ENCODE measurements at places on chromosomes 6 and 20.
A peak's percentile ranks its signal among the peaks of the same experiment; 100 is the strongest.

- DNase-seq, result peak; percentile 53
Observed at GRCh38 chr6:32668226-32668747, 1.8 kb upstream of the HLA-DQB1 start.

GRCh38 chr6:54633601-54634000, 213.0 kb upstream of the FAM83B start:
- no peak for DNase-seq

GRCh38 chr6:150128425-150128824, 14.4 kb upstream of the PPP1R14C start:
- DNase-seq, result no peak

GRCh38 chr20:3479759-3480615, 9.2 kb downstream of the ATRN start:
- no peak for DNase-seq

- no peak for DNase-seq
Observed at GRCh38 chr6:16249971-16250370, 11.6 kb downstream of the GMPR start.

DNA sequence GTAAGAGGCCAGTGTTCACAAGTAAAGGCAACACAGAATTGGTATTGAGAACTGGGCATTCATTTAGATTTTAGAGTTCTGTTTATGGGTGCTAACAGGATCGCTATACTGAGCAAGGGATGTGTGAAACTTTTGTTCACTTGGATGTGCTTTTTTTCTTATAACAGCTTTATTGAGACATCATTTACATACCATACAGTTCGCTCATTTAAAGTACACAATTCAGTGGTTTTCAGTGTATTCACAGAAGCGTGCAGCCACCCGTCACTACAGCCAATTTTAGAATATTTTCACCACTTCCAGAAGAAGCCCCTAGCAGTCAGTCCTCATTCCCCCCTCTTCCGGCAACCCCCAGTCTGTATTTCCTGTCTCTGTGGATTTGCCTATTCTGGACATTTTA, 48.7 kb downstream of the GFRA4 start:
- no peak for DNase-seq

GRCh38 chr6:163825033-163825432, 410.5 kb downstream of the QKI start:
- no peak for DNase-seq

- DNase-seq, result peak; percentile 30
Observed at GRCh38 chr6:89281779-89282246, 33.3 kb downstream of the GABRR2 start.

GRCh38 chr20:46279103-46279502, 29.2 kb downstream of the CDH22 start:
- DNase-seq, result no peak

- DNase-seq, result peak; percentile 45
Observed at GRCh38 chr6:113632220-113632864, 224.8 kb upstream of the MARCKS start.

- no peak for DNase-seq
Observed at GRCh38 chr6:75557068-75557467, 44.6 kb upstream of the SENP6 start.

GRCh38 chr20:54940522-54940921, 465.1 kb downstream of the DOK5 start:
- DNase-seq, result no peak

GRCh38 chr20:61912665-61913422, 152.8 kb downstream of the TAF4 start:
- no peak for DNase-seq

DNA sequence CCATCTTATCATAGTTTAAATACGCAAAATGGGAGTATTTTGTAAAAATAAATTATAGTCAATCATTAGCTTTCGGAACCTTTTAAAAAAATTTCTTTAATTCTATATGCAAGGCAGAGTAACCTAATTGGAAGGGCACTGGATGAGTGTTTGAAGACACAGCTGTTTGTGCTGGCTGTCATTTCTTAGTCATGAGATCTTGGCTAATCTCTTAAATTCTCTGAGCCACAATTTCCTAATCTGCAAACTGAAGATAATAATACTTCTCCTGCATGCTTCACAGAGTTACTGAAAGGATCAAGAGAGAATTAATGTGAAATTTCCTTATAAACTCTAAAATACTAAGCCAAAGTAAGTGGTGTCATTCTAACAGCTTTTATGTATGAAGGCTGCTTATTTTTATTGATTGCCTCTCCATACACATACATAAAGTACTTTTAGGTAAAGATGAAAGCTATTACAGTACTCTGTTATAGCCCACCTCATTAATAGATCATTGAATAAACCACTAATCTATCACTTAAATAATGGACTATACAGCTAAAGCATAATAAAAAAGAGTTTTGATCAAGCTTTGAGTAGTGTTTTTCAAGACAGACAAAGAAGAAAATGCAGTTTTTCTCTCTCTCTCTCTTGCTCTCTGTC, 383.7 kb upstream of the IRAK1BP1 start:
- no peak for DNase-seq

GRCh38 chr6:75117701-75118100, 88.2 kb downstream of the COL12A1 start:
- DNase-seq, result no peak
